IMR-90 (cell line): ENCODE measurements at places on chromosomes 6 and 20. TPM values are rescaled to one million over a fixed set of nuclear protein-coding genes. Genes with fewer than 3 reads are reported as not detected.

- DNase-seq, result peak; percentile 31
Measured at GRCh38 chr20:48635791-48636267, 192.0 kb downstream of the PREX1 start.

GRCh38 chr6:43578748-43579147 is 2.8 kb downstream of the POLH start:
- DNase-seq, result peak; percentile 4

GRCh38 chr20:34539756-34540155 is 18.8 kb upstream of the MAP1LC3A start:
- no peak for DNase-seq

The HDGFL1 gene
- not detected in 2 replicates for polyA plus RNA-seq

DNA sequence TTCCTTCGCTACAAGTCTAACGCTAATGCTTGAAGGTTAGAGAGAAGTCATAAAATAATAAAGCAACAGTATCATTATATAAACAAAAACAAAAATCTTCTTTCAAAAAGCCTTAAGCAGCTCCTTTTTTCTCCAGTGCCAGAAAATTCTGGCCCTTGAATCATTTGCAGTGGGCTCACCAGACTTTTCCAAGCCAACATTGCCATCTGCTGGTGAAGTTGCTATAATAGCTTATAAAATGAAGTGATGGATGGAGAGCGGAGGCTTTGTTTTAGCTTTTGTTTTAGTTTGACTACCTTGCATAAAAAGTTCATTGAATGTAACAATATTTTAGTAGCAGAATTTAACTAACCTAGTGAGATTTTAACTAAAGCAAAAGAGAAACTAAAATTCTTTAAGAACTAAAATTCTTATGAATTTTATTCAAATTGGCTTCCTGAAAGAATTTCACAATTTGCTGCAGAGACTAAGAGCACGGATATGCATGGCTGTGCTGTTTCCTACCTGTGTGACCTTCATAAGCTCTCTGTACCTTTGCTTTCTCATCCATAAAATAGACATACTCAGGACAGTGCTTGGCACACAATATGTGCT is 44.8 kb upstream of the SLC2A12 start:
- peak; percentile 75 for DNase-seq

DNA sequence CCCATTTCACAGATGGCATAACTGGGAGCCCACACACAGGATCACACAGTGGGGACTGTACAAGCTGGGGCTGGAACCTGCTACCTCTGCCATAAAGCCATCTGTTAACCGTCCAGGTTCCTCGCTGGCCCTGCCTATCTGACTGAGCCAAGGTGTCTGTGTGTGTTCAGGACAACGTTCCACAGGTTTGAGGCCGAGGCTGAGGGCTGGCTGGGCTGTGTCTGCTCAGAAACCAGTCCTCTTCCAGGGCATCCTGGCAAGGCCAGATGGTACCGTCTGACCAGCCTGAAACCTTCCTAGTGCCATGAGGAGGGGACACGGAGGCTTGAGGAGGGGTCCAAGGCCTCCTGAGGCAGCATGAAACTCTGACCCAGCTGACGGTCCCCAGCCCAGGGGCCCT is 150.6 kb downstream of the TAF4 start:
- DNase-seq, result no peak

DNA sequence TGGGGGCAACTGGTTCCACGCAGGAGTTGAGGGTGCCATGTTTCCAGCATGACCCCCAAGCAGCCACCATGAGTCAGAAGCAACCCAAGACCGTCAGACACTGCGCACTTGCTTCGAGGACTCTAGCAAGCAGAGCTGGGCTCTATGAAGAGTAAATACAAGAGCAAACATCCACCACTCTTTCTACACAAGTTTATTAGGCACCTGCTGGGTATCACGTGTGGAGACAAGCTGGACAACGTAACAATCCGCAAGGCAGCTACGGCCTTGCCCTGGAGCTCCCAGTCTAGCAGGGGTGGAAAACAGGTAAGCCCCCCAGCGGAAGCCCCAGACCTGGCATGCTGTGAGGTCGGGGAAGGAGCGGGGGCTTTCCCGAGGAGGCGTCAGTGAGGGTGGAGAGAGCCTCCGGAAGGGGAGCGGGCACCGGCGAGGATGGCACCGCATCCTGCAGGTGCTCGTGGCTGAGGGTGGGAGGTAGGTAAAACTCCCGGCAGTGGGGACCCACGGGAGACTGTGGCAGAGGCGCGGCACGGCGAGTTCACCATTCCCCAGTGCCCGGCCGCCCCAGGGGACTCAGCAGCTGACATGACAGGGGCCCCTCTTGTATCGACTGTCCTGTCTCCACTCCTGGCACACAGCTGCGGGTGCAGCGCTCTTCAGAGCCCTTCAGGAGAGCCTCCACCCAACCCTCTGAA is 33.6 kb downstream of the GNAS-AS1 start:
- DNase-seq, result no peak

DNA sequence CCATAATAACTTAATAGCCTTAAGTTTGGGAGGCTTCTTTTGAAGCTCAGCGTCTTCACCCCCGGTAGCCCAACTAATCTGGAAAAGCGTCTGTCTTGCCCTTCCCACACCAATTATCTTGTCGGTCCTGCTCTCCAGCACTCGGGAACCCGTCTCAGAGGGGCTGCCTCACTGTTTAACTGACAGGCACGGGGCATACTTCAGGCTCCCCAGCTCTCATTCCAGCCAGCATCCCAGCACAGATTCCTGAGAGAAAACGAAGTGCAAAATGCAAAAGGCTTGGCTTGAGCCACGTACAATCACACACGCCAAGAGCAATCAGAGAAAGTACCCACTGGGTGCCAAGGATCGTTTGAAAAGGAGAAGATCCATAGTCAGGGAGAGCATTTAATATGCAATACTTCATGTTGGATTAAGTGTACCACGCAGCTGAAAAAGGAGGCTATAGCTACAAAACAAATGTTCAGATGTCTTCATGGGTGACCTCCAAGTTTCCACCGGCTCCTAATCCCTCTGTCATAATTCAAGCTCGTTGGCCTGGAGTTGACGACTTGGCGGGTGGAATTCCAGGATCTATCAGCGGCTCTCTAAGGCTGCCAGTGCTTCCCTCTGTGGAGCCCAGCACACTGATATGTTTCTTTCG is 53.7 kb upstream of the STX16 start:
- DNase-seq, result no peak

The SPATA2 gene
- polyA plus RNA-seq, result 4.4 and 4.5 TPM in 2 replicates

The TCFL5 gene
- polyA plus RNA-seq, result 5.6 and 6.0 TPM in 2 replicates

The TMEM14C gene
- 170 and 175 TPM in 2 replicates for polyA plus RNA-seq

- no peak for DNase-seq
Measured at GRCh38 chr6:168222115-168223043, 97.2 kb downstream of the DACT2 start.

- DNase-seq, result peak; percentile 94
Measured at GRCh38 chr6:146851837-146852236, 253.1 kb downstream of the ADGB start.

The PI16 gene
- polyA plus RNA-seq, result 0.20 and 0.21 TPM in 2 replicates

GRCh38 chr6:279341-280029 is 12.8 kb upstream of the DUSP22 start:
- DNase-seq, result no peak

The CEP162 gene
- polyA plus RNA-seq, result 1.0 and 1.2 TPM in 2 replicates

- no peak for DNase-seq
Measured at GRCh38 chr6:15313367-15313766, 67.5 kb downstream of the JARID2 start.

- DNase-seq, result no peak
Measured at GRCh38 chr20:31809661-31810060, 9.5 kb upstream of the MYLK2 start.

DNA sequence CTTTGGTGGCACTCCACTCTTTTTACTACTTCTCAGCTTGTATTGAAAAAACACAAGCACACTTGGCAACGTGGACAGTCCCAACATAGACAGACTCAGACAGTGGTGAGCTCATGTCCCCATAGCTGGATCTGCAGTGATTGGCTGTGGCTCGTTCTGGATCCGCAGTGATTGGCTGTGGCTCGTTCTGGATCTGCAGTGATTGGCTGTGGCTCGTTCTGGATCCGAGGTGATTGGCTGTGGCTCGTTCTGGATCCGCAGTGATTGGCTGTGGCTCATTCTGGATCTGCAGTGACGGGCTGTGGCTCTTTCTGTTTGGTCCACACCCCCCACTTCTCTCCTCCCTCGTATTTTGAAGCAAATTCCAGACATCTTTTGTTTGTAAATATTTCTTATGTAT is 28.0 kb downstream of the OSBPL2 start:
- no peak for DNase-seq

DNA sequence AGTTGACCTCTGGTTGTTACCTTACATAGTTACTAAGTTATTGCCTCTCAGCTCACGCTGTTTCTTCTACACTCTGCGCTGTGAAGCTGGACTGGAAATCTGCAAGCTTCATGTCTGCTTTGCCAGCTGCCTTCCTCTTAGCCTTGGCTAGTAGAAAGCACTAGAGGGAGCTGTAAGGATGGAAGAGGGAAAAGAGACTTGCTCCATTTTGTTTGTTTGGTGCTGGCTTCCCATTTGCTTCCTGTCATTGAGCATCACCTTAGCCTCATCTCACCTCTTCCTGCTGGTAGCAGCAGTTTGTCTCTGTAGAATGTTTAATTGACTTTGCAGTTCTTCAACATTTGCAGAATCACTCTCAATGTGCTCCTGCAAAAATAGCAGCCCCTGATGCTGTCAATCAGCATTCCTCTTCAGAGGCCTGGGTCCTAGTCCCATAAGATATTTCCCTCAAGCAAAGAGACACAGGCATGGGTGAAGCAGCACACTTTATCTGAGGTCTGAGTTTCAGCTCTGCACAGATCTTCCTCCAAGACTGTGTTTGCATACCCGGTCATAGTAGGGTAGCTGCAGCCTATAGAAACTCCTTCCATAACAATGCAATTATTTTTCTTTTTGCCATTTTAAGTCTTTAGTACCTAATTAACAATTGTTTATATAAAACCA is 302.2 kb upstream of the EPHA7 start:
- DNase-seq, result no peak

- DNase-seq, result no peak
Measured at GRCh38 chr6:46136831-46137230, 7.0 kb downstream of the ENPP4 start.

The DCDC2 gene
- polyA plus RNA-seq, result not detected in 2 replicates

The SEL1L2 gene
- polyA plus RNA-seq, result not detected in 2 replicates

DNA sequence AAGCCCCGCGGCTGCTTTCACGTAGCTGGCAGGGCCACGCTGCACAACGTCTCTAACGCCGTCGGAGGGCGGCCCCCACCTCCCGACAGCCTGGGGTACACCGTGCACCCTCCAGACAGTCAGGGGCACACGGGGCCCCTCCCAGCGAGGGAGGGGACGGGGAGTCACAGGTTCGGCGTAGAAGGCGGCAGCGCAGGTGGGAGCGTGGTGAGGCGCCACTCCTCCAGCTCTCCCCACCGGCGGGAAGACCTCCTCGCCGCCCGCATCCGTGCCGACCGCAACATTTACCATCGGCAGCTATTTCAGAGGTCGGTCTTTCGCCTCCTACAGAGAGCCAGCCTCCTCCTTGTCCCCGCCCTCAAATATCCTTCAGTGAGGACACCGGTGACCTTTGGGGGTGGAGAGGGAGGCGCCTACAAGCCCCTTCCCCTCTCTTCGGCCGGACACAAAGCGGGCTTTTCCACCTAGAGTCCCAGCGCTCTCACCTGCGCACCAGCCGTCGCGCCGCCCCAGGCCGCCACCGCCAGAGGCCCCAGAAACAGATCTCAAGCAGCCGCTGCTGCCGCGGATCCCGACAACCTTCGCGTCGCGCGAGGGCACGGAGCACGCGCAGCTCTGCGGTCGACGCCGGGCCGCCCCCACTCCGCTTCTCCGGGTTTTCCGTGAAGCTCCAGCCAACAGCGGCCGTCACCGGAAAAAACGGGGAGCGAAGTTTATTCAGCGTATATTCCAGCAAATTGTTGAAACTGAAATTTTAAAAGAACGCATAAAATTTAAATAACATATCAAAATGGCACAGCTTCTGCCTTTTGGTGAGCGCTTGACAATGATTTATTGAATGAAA is at the start of gene MKKS:
Gene MKKS, minus strand, starts transcription at position 600 of the 844 bp plus-strand sequence. CDS start 20,708 bp downstream, outside the sequence.
- DNase-seq, result peak; percentile 91

- no peak for DNase-seq
Measured at GRCh38 chr6:47400581-47400980, 77.0 kb upstream of the CD2AP start.

- DNase-seq, result no peak
Measured at GRCh38 chr20:61661025-61661424, 404.7 kb downstream of the TAF4 start.

DNA sequence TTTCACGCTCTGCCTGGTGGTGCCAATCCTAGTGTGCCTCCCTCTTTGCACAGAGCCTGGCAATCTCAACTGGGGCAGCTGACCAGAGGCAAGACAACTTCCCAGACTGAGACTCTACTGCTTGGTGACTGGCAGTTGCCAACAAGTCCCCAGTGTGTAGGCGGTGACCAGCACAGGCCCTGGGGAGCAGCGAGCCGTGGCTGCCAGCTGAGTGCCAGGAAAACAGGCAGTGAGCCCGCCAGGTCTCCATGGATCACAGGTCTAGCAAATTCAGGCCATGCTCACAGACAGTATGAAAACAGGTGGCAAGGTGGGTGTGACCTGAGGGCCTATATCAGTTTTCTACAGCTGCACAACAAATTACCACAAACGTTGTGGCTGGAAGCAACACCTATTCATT is 289.9 kb downstream of the KIF16B start:
- no peak for DNase-seq

DNA sequence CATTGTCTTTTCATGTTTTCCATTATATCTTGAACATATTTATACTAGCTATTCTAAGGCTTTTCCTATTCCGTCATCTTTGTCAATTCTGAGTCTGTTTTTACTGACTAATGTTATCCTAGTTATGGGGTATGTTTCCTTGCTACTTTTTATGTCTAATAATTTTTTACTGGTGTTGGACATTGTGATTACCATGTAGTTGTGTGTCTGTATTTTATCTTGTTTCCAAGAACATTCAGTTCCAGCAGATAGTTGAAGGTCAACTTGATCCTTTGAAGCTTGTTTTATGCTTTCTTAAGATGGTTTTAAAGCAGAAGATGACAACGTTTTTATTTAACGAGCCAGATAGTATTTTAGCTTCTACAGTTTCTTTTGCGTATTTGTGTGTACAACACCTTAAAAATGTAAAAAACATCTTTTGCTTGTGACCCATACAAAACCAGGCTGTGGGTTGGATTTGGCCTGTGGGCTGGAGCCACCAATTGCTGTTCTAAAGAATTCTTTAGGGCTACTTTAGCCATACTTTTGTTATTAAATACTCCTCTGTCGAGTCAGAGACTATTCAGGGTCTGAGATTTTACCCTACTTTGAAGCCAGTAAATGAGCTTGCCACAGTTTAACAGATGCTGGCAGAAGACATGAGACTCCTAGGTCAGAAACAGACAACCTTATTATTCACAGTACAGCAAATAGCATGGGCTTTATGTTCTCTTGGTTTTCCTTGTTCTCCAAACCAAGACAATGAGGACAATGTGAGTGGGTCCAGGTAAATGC is 38.7 kb upstream of the REV3L start:
- DNase-seq, result peak; percentile 61

DNA sequence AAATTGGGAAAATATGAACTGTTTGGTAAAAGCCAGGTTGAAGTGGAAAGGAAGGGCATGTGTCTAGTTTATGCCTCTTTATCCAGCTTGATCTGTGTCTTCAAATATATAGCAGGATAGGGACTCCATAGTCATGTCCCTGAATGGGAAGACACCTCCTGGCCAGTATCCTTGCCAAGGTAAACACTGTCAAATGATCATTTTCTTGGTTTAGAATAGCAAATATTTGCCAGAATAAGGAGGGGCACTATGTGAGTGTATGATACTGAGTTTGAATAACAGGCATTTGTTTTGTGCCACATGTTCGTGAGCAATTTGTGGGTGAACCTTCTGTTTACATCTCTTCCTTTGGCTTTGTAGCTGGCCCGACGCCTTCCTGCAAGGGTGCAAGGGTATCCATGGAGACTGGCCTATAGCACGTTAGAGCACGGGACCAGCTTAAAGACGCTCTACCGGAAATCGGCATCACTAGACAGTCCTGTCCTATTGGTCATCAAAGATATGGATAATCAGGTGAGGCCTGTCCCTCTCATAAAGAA is 34.2 kb upstream of the HINT3 start:
- DNase-seq, result no peak

The OR14J1 gene
- not detected in 2 replicates for polyA plus RNA-seq
